Activated naive CD4-positive, alpha-beta T cell treated with anti-CD3 and anti-CD28 coated beads, Interleukin-2, amount 50 U/mL, for 72 hours (primary cell): ENCODE measurements at places on chromosomes 7 and 10. TPM values are rescaled to one million over a fixed set of nuclear protein-coding genes. Genes with fewer than 3 reads are reported as not detected.

DNA sequence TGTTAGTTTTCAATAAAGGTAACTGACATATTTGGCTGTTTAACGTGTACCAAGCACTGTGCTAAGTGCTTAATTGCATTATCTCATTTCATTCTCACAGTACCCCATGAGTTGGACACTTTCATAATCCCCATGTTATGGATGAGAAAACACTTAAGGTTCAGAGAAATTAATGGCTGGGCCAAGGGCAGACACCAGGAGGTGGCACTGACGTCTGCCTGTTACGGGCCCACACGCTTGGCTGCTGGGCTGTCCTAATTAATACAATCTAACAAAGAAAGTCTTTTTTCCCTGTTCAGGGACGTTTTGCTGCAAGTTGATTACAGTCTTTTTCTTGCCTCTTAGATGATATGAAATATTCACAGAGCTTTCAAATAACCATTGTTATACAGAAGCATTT is 16.1 kb downstream of the DYDC2 start:
- DNase-seq = no peak

The UNC5B gene
- total RNA-seq = not detected

DNA sequence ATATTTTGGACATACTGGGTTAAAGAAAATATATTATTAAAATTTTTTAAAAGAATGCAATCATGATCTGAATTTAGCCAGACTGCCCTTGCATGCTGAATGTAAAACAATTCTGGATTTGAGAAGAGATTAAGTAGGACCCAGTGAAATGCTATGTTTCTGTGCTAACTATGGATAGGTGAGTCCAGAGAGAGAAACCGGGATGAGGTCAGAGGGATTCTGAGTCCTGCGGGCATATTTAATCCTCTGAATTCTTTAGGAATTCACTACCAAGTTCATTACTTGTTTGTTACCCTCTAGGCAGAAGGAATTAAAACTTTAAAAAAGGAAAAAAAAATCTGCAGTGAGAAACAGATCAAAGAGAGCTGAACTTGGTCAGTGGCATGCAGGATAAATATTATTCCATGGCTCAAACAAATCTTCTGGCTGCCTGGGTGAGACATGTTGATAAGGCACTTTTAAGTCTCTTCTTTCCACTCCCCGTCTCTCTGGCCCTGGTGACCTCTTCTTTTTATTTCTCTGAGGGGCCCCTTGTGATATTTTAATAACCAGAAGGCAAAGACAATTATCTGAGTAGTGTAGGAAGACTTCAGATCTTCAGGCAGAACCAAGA is 50.2 kb upstream of the LYZL1 start:
- DNase-seq = no peak

DNA sequence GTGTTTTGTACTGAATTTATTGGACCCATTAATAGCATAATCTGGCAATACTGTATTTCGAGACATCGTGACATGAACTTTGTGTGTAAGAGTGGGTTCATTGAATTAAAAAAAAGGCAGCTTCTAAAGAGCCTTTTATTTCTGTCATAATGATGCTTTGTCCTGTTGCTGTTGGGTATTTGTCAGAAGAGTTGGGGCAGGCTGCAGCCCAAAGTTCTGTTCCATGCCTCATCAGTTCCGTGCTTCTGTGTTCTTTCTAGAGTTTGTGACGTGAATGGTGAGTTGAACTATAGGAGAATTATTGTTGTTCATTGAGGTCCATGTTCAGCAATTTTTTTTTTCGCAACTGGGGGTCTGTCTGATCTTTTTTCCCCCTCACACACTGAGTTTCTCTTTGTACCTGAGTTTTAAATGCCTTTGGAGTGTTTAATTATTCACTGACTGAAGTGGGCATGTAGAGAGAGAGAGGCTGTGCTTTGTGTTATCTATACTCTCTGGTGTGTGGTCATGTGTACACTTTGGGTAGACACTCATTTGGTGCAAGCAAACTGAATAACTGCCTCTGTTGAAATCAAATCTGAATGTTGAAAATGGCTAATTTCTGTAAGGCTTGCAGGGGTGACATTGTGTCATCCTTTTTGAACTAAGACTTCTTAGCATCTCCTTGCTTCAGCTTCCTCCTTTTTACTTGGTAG is 69.8 kb downstream of the ADD3 start:
- DNase-seq = no peak

The BUD31 gene
- total RNA-seq = 131 TPM

The AMPH gene
- total RNA-seq = not detected

GRCh38 chr7:82419200-82419599 is 24.4 kb downstream of the CACNA2D1 start:
- DNase-seq = no peak

- no peak for DNase-seq
Observed at GRCh38 chr10:9561821-9562505, 1455.7 kb upstream of the CELF2 start.

GRCh38 chr10:5092848-5093790 is 1.1 kb upstream of the AKR1C3 start:
- no peak for DNase-seq

The HOXA7 gene
- not detected for total RNA-seq

- DNase-seq = no peak
Observed at GRCh38 chr10:90443342-90443741, 414.5 kb downstream of the HTR7 start.

DNA sequence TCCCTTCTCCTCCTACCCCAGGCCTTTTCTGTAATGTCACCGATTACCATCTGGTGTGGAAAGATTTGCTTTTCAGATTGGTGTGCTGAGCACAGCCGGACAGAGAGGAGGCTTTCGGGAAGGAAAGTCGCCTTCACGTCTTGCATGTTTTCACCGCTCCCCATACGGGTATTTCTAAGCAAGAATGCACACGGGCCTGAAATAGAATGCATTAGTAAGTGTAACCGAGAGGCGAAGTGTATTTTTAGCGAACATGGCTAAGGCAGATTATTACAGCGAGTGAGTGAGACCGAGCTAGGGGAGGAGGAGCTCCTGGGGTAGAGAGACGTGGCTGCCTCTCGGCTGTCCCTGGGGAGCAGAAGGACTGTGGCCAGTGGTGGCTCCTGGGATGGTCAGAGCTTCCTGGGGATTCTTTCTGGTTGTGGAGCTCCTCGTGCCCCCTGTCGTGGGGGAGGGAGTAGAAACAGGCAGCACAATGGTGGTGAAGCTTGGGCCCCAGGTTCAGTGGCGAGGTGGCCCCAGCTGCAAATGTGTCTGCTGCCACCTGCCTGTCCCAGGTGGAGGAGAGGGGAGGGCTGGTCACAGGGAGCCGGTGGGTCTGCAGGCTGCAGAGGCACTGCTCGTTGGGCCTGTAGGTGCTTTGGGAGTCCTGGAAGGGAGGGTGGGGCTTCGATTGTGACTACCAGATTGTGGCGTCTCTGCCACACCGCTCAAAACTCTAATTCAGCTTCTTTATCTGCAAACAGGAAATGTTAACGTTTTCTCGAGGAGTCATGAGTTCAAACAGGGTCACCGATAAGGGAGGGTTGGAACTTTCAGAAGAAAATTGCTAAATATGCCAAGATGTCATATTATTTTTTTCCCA is 135.8 kb downstream of the CAMK1D start:
- DNase-seq = no peak

The OR6V1 gene
- total RNA-seq = not detected

DNA sequence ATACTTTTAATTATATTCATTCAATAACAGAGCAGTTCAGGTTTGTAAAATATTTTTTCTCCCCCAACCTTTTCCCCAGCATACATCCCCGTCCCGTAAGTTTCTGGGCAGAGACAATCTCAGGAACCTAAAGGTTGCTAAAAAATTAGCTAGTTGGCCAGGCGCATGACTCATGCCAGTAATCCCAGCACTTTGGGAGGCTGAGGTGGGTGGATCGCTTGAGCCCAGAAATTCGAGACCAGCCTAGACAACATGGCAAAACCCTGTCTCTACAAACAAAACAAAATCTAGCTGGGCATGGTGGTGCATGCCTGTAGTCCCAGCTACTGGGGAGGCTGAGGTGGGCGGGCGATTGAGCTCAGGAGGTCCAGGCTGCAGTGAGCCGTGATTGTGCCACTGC is 40.2 kb downstream of the TCF7L2 start:
- DNase-seq = no peak

- no peak for DNase-seq
Observed at GRCh38 chr7:36546331-36546730, 156.7 kb downstream of the ANLN start.

DNA sequence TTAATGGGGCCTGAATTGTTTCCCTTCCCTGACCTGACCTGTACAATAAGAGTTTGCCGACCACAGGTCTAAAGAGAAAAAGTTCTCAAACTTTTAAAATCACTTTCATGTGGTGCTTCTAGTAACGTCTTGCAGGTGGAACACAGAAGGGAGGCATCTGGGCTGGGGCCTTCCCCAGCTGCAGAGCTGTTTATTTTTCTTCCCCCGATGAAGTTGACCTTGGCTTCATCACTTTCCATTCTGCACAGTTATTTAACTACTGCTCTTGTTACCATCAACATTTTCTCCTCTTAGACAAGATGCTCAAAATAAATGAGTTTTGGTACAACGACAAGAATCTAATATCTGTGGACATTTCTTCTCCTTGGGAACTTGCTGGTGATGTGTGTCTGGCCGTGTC is 181.7 kb downstream of the HERPUD2 start:
- no peak for DNase-seq

The WNT2 gene
- not detected for total RNA-seq

The APBB1IP gene
- 31.1 TPM for total RNA-seq

The GPC2 gene
- 18.9 TPM for total RNA-seq

The CPEB3 gene
- total RNA-seq = 1.9 TPM

The VWC2 gene
- not detected for total RNA-seq

The SMARCD3 gene
- total RNA-seq = 2.4 TPM

The PEX1 gene
- total RNA-seq = 15.8 TPM

The ZNF727 gene
- 0.29 TPM for total RNA-seq

The PIK3AP1 gene
- 9.1 TPM for total RNA-seq

DNA sequence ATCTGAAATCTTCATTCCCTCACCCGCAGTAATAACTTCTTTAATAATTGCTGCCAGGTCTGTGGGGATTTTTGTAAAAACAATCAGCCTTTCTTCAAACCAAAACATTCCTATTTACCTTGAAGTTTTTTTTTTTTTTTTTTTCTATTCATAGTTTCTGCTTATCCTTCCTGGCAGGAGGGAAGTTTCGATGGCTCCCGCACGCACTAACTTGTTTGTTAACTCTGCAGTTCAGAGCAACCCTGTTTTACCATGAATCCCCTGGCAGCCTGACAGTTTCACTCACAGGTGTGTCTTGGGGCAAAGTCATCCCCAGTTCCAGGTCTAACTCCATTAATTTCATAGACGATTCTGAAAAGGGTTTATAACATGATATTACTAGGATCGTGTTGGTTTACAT is 149.3 kb downstream of the KLF6 start:
- no peak for DNase-seq

DNA sequence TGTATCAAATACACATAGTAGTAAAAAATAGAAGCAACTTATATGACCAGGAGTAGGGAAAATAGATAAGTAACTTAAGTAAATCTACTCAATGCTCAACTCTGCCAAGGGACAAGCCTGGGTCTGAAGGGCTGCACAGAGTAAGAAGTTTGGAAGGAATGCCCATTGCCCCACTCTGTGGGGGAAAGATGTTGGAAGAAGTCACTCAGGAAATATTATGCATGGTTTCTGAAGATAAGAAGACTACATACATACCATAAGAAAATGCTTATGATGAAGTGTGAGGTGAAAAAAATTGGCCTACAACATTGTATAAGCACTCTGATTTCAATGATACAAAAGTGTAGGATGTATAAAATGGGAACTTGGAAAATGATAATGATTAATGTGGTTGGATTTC is 54.0 kb downstream of the LAMB4 start:
- no peak for DNase-seq

The DDC gene
- total RNA-seq = not detected

GRCh38 chr7:134029743-134030142 is 97.4 kb upstream of the LRGUK start:
- DNase-seq = no peak

The ITPRID1 gene
- not detected for total RNA-seq

DNA sequence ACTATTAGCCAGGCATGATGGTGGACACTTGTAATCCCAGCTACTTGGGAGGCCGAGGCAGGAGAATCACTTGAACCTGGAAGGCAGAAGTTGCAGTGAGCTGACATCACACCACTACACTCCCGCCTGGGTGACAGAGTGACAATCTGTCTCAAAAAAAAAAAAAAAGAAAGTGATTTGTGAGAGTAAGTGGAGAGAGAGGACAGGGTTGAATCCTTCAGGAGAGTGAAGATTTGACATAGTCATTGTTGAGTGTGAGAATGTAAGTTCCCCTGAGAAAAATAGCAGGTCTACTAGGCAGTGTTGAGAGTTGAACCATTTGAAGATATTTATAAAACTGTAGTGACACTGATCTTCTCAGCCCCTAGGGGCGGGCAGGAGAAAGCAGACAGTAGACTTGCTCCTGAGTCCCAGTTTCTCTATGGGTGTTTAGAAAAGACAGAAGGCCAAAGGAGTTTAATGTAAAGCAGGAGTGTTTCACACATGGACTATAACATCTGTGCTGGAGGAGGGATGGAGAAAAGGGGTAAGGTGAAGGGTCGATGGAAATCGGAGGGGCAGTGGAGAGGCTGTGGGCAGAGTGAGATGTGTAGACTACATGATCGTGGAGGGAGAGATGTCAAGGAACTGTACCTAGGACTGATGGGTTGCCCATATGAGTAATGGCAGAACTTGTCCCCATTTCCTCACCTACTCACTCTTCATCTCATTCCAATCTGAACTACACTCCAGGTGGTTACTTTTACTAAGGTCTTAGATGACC is 13.7 kb upstream of the LAMB4 start:
- no peak for DNase-seq

The GPR22 gene
- total RNA-seq = not detected

DNA sequence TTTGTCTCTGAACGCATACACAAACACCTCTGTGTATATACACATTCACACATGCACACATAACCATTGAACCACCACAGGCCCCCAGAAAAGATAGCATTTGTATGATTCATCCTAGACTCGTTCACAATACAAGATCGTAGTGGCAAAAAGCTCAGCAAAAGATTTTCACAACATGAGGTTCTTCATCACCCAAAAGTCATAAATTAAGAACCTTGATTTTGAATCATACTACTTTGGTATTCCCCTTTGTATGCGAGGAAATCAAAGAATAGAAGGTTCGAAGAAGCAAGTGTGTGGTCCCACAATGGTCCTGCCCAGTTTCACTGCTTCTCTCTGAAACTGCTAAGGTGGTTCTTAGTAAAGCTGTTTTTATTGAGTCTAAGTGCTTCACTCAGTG is 200.7 kb downstream of the CELF2 start:
- no peak for DNase-seq

The UBE3C gene
- 57.7 TPM for total RNA-seq

- peak; percentile 9 for DNase-seq
Observed at GRCh38 chr7:158432369-158433341, 155.0 kb downstream of the PTPRN2 start.

- no peak for DNase-seq
Observed at GRCh38 chr7:41162612-41163011, 540.3 kb downstream of the INHBA start.
